ENCODE measurements at places on chromosomes 11 and 22. TPM values are rescaled to one million over a fixed set of nuclear protein-coding genes. Genes with fewer than 3 reads are reported as not detected.

GRCh38 chr11:8886322-8886721 lies 24.7 kb upstream of the AKIP1 start:
- H3K27me3 ChIP-seq, result no peaks in the 10 kb centered on the region
- H3K27ac ChIP-seq, result no peak overlapping the region
- DNase-seq, result no peak
- no peak overlapping the region for H3K4me3 ChIP-seq
- H3K4me1 ChIP-seq, result no peaks in the 10 kb centered on the region

DNA sequence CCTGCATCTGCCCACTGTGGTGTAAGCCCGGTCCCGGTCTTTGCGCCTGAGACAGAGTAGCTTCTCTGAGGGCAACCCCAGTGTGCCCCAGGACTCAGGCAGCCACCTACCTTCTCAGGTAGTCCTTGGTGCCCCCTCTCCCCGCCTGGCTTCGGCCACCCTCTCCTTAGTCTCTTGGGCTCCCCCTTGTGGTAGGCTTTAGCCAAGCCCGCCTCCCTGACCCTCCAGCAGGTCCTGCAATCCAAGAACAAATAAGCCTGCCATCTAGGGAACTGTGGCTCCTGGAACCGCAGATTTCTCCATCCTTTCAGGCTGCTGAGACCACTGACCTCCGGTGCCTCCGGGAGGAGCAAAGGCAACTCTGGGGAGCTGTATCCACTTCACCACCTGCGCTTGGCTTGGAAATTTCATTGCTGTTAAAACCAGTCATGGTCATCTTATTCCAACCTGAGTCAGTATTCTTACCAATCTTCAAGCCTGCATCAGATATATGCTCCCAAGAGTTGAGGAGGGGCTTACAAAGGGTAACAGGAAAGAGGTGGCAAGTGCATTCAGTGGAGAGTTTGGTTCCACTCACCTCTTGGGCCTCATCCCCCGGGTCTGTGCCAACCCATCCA lies 52.8 kb upstream of the TENM4 start:
- no peaks in the 10 kb centered on the region for H3K27me3 ChIP-seq
- DNase-seq, result peak; percentile 61
- H3K4me3 ChIP-seq, result no peak overlapping the region
- no peaks in the 10 kb centered on the region for H3K4me1 ChIP-seq
- H3K36me3 ChIP-seq, result no peaks in the 10 kb centered on the region

DNA sequence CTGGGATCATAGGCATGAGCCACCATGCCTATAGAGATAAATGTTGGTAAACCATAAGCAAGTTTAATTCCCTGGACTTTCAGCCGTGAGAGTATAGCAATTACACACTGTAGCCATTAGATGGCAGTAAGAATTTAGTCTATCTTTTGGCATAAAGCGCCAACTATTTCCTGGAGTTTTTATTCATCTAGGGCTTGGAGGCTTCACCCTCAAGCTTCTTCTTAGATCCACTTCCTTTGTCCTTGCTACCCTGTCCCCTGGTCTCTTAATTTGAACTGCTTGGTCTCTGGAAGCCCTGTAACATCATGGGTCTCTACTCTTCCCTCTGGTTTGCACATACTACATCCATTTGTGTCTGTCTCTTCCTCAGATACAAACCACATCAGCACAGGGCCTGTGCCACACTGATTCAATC lies 38.2 kb downstream of the OR10A6 start:
- no peaks in the 10 kb centered on the region for H3K27me3 ChIP-seq
- no peak for DNase-seq
- no peak overlapping the region for H3K4me3 ChIP-seq
- peaks cover 11% of the 10 kb centered on the region for H3K4me1 ChIP-seq

DNA sequence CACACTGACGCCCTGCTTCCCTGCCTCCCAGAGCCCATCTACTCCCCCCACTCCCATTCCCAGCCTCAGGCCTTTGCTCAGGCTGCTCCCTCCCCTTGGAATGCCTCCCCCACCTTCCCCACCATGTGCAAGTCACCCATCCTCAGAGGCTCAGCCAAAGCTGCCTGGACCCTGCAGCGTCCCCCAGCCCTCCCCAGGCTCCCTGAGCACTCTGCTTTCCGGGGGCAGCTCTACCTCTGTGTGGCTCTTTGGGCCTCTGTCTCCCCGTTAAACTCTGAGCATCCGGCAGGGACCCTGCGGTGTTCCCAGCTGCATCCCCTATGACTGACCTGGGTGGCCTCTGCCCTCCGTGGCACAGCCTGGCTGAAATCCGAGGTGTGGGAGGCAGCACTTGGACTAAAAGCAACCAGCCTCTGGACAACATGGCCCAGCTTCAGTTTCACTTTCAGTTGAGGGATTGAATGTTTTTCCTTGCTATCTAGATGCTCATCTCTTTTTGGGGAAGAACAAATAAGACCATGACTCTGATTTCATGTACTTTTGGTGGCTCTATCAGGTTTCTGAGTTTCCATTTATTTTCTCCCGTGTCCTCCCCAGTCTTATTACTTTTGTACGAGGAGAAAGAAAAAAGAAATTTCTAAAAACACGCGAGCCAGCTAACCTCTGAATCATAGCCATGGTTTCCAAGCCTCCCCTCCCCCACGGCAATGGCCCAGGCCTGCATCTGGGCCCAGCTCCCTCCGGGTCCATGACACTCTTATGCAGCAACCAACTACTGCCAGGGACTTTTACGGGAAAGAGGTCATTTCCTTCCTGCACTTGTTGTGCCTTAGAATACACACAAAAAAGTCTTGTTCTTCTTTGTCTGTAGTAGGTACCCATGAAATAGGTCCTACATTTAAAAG lies 3.8 kb downstream of the APOL3 start:
- H3K36me3 ChIP-seq, result no peaks in the 10 kb centered on the region
- H3K27ac ChIP-seq, result peak overlapping the region; percentile 92
- H3K4me3 ChIP-seq, result peak overlapping the region; percentile 33
- peaks cover 68% of the 10 kb centered on the region for H3K4me1 ChIP-seq
- DNase-seq, result peak; percentile 93
- no peaks in the 10 kb centered on the region for H3K27me3 ChIP-seq

GRCh38 chr22:25404556-25404927 lies 159.9 kb upstream of the GRK3 start:
- no peaks in the 10 kb centered on the region for H3K27me3 ChIP-seq
- no peak for DNase-seq
- H3K27ac ChIP-seq, result peak overlapping the region; percentile 89
- peak overlapping the region; percentile 67 for H3K4me3 ChIP-seq
- no peaks in the 10 kb centered on the region for H3K36me3 ChIP-seq
- no peaks in the 10 kb centered on the region for H3K4me1 ChIP-seq

GRCh38 chr11:34151166-34151565 lies 45.7 kb downstream of the NAT10 start:
- no peak overlapping the region for H3K27ac ChIP-seq
- H3K4me1 ChIP-seq, result no peaks in the 10 kb centered on the region
- no peak overlapping the region for H3K4me3 ChIP-seq
- DNase-seq, result no peak

DNA sequence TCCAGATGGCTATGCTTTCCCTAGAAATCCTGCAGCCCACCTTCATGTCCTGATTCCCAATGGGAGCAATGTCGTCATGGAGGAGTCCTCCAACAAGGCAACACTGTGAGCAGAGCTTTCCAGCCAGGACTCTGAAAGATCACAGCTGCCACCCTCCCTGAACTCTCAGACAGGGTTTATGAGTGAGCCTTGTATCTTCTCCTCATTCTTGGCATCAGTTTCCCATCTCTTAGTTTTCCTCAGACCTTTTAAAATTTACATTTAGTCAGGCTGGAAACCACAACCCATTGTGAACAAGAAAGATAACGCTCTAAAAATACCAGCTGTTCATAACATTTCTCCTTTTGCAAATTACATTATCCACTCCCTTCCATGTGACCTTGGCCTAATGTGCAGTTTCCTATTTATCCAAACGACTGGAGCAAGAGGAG lies 15.6 kb upstream of the LYVE1 start:
- no peak for DNase-seq
- peaks cover 38% of the 10 kb centered on the region for H3K4me1 ChIP-seq
- H3K27me3 ChIP-seq, result no peaks in the 10 kb centered on the region
- H3K36me3 ChIP-seq, result no peaks in the 10 kb centered on the region
- no peak overlapping the region for H3K4me3 ChIP-seq

DNA sequence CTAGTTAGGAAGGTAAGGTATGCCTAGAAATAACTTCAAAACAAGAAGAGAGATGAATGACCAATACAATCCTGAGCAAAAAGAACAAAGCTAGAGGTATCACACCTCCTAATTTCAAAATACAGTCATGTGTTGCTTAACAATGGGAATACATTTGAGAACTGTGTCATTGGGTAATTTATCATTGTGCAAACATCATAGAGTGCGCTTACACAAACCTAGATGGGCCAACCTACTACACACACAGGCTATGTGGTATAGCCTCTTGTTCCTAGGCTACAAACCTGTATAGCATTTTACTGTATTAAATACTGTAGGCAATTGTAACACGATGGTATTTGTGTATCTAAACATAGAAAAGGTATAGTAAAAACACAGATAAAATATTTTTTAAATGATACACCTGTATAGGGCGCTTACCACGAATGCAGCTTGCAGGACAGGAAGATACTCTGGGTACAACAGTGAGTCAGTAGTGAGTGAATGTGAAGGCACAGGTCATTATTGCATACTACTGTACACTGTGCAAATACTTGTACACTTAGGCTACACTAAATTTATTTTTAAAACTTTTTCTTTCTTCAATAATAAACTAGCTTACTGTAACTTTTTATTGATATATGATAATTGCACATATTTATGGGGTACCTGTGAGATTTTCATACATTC lies 48.2 kb downstream of the STK33 start:
- no peaks in the 10 kb centered on the region for H3K27me3 ChIP-seq
- H3K36me3 ChIP-seq, result no peaks in the 10 kb centered on the region
- no peak for DNase-seq
- no peak overlapping the region for H3K4me3 ChIP-seq
- no peak overlapping the region for H3K27ac ChIP-seq
- no peaks in the 10 kb centered on the region for H3K4me1 ChIP-seq

- no peaks in the 10 kb centered on the region for H3K36me3 ChIP-seq
- no peak for DNase-seq
- H3K27ac ChIP-seq, result peak overlapping the region; percentile 98
- peaks cover 20% of the 10 kb centered on the region for H3K4me1 ChIP-seq
These were observed 131.4 kb upstream of the C11orf58 start for GRCh38 chr11:16606784-16607674.

DNA sequence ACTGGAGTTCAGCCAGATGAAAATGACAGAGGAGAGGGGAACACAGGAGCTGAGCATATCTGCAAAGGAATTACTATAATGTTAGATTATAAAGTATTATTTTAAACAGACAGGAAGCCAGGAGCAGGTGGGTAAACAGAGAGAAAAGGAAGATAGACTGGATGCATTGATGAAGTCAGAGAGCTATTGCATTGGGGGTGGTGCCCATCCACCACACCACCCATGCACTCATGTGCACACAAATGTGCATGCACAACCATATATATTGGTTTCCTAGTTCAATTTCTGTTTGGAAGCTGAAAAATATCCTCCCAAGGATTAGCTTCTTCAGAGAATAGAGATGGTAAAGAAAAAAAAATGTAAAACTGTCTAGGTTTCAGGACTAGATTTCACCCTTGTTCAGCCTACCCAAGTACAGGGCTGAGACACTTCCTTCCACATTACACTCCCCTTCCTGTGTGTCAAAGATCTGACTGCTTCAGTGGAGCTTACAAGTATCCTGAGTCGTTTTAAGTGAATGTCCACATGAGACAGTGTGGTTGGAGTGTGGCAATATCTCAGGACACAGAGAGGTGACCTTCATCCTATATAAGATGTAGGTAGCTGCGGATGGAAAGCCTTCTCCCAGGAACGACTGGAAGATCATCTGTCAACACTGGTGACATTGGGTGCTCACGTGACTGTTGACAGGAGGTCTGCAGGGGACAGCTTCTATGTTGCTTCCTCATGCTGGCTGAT lies 12.2 kb upstream of the SMPD1 start:
- no peaks in the 10 kb centered on the region for H3K27me3 ChIP-seq
- H3K27ac ChIP-seq, result no peak overlapping the region
- no peaks in the 10 kb centered on the region for H3K36me3 ChIP-seq
- no peak overlapping the region for H3K4me3 ChIP-seq
- DNase-seq, result no peak

- no peak for DNase-seq
- H3K36me3 ChIP-seq, result no peaks in the 10 kb centered on the region
- no peaks in the 10 kb centered on the region for H3K4me1 ChIP-seq
- no peak overlapping the region for H3K4me3 ChIP-seq
- no peak overlapping the region for H3K27ac ChIP-seq
- H3K27me3 ChIP-seq, result no peaks in the 10 kb centered on the region
These were observed 24.2 kb upstream of the FLI1 start for GRCh38 chr11:128669506-128670270.

DNA sequence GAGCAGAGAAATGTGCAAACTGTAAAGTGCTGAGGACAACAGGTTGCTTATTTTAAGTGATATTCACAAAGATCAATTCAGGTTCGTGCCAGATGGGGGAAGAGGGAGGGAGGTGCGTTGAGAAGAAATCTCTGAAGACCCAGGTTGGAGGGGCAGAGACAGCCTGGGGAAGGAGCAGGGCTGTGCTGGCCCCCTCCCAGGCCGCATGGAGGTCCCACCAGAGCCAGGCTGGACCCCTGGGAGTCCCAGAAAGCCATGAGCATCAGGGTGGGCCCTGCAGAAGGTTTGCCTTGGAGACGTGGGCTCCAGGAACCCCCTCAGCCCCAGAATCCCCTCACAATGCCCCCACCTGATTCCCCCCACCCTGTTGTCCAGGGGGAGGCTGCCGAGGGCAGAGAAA lies 47.4 kb downstream of the IGLL1 start:
- no peak overlapping the region for H3K27ac ChIP-seq
- H3K4me3 ChIP-seq, result no peak overlapping the region
- no peak for DNase-seq
- no peaks in the 10 kb centered on the region for H3K36me3 ChIP-seq

DNA sequence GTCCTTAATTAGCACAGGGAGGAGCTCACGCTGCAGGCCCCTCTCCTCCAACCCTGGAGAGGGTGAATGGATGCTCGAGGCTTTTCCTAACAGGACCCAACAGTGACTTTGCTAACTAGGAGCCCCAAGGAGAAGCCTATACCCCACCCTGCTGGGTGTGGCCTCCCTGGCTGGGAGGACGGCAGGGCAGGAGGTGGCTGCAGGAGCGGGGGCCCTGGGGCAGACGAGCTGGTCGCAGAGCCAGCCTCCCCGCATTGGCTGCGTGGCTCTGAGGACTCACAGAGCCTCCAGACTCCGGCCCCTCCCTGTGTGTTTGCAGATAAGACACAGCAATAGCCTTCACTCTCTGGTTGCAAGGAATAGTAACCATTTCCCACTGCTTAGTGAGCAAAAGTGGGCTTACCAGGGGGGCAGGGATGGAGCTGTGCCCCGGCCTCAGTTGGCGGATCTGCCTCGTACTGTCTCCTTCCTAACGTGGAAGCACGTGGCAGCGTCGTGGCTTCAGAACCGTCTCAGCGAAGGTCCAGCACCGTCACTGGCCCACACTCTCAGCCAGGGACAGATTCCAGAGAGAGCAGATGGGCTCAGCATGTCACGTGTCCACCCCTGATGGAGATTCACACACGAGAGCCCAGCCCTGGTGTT lies 1087.5 kb downstream of the BRD1 start:
- H3K4me1 ChIP-seq, result no peaks in the 10 kb centered on the region
- no peak overlapping the region for H3K4me3 ChIP-seq
- no peaks in the 10 kb centered on the region for H3K36me3 ChIP-seq

The PKP3 gene
- 0.43 TPM for total RNA-seq

The NPTXR gene
- total RNA-seq, result 18.0 TPM

The ZFP91 gene
- 52.4 TPM for total RNA-seq

The OR4A16 gene
- not detected for total RNA-seq

The TMEM121B gene
- total RNA-seq, result 0.55 TPM

The VSIG2 gene
- 6.3 TPM for total RNA-seq

The SYCE3 gene
- total RNA-seq, result not detected

All from right atrium auricular region (tissue), 2 donors.